ENCODE measurements at places on chromosomes 6 and 20.

DNA sequence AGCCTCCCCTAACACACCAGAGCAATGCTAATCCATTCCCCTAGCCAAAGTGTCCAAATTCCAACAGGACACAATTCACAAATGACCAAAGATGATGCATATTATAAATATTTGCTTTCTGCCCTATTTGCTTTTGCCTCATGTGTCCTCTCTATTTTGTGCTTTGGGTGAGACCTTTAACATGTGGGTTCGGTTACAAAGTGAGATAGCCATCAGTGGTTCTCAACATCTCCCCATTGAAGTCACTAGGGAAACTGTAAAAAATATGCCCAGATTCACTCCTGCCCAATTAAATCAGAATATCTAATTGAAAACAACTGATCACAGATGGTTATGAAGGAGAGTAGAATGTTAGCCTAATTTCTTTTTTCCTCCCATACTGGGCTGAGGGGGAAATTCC is 159.2 kb downstream of the MTFR2 start:
- DNase-seq: no peak

GRCh38 chr6:47733879-47734558 is 35.6 kb downstream of the ADGRF4 start:
- no peak for DNase-seq

GRCh38 chr20:9179867-9180266 is 111.0 kb downstream of the PLCB4 start:
- no peak for DNase-seq

DNA sequence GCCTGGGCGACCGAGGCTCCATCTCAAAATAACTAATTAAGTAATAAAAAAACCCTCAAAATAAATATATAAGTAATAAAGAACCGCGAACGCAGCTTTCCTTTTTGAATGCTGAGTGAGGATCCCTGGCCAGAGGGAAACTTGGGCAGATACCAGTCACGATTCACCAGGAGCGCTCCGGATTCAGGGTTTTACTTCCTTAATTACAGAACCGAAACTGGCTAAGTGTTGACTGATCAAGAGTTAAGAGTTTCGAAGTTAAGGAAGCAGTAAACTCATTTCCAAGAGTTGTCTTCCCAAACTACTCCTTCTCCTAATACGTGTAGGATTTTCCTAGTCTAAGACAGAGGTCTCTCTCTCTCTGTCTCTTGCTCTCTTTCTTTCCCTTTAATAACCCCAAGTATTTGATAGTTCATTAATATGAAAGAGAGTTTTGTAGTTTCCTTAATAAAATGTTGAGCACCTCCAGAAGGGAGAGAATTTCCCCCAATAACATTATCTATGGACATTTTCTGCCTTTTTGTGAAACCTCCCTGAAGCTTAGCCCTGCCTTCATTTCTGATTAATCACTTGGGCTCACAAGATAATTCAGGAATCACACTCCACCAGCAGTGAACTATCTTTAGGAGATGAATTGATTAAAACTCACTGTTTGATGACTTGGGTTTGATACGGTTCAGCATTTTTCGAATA is 61.4 kb upstream of the ZNF217 start:
- no peak for DNase-seq

GRCh38 chr20:47319517-47320252 is 36.8 kb downstream of the ZMYND8 start:
- no peak for DNase-seq

- DNase-seq: no peak
Observed at GRCh38 chr6:53503060-53503459, 41.8 kb downstream of the GCLC start.

DNA sequence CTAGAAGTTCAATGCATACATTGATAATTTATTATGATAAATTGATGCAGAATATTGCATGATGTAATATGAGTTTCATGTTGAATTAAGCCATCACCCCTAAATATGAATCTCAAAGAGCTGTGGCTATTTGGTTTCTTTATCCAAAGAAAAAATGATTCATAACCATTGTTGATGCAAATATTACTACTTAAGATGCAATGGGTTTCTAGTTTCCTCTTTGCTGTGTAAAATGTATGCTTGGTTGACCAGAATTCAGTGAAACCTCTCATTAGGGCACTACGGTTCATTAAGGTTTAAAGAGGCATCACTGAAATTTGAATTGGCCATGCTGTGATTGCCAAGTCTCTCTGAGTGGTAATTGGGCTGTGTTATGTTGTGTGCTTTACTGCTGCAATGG is 492.5 kb upstream of the FLRT3 start:
- no peak for DNase-seq

GRCh38 chr6:71537717-71538116 is 249.1 kb downstream of the OGFRL1 start:
- DNase-seq: no peak

DNA sequence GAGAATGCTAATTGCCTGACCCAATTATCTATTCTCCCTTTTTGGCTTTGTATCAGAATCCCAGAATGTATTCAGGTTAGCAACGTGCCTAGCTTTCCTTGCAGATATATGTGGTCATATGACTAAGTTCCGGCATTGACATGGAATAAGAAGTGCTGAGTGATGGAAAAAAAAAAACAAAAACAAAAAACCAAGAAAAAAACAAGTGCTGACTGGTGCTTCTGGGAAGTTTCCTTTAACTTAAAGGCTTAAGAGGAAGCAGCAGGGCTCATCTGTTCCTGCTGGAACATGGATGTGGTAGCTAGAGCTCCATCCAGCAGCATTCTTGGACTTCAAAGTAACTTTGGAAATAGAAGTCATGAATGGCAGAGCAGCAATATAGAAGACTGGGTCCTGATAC is 10.4 kb upstream of the RPF2 start:
- DNase-seq: no peak

GRCh38 chr6:50825375-50826036 is 6.8 kb downstream of the TFAP2B start:
- no peak for DNase-seq

Data from stimulated activated CD4-positive, alpha-beta T cell treated with anti-CD3 and anti-CD28 coated beads, Interleukin-15, amount 100 ng/mL, for 1 hour (primary cell).